ENCODE measurements at places on chromosomes 2 and 18.

DNA sequence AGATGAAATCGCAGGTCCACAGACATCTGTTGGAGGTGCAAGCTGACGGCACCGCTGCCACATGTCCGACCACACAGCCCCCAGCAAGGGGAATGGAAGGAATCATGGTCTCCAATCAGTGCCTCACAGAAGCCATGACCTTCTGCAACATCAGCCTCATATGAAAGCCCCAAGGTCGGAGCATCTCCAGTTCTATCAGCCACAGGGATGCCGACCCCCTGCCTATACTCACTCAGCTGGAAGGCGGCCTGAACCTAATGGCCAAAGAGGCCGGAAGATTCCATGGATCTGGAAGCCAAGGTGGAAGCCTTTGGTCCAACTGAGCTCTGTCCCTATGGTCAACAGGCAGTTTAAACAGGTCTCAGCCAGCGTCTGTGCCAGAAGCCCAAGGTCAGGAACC lies 278.8 kb downstream of the TNS1 start:
- no peak for DNase-seq

DNA sequence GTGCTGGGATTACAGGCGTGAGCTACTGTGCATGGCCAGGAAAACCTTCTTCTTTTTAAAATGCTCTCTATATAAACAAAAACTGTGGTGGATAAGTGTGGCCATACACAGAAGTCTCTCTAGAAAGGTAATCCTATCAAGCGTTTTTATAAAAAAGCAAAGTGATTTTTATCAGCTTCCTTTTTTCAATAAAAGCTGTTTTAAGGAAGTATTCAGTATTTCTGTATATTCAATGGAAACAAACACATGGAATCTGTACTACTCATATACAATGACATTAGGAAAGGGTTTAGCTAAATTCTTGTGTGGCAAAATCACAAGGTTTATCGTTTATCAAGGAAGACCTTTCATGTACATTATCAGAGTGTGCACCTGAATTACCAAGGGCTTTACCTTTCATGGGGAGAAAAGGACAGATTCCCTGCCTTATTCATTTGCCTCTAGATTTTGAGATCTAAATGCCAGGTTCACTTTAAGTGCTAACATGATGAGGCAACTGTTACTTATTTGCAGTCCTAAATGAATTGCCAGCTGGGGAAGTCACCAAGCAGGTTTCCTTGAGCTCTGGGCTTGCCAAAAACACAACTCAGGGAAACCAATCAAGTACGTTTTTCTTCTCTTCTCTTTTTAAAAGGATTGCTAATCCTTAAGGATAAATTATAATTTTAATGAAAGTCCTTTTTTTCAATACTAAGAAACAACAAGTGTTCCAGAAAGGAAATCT lies 70.8 kb downstream of the RTN4 start:
- DNase-seq, result no peak

DNA sequence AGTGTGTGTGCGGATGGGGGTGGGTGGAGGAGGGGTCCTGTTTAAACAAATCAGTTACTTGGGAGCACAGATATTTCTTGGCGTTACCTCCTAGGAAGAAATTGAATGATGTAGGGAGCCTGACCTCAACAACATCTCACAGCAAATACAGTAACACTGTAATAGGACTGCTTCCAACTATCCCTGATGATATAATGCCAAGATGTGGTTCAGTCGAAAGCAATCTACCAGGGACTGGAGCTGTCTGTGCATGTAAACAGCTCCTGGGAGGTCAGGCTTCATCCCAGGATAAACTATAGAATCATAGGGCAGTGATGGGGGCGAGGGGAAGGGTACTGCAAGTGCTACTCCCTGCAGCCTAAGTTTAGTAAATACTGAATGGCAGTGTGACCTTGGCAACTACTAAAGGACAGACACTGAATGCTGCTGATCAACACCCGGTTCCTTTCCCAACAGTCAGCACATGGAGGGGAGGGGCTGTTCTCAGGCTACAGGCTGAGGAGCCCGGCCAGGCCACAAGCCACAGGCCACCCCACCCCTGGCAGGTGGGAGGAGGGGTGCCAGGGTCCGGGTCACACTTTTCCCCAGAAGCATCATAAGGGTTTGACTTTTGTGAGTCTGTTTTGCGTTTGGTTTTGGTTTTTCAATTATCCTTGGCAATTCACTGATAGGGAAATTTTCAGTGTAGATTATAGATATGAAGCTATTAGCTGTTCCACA lies 85.3 kb upstream of the ZNF397 start:
- DNase-seq, result peak; percentile 76

DNA sequence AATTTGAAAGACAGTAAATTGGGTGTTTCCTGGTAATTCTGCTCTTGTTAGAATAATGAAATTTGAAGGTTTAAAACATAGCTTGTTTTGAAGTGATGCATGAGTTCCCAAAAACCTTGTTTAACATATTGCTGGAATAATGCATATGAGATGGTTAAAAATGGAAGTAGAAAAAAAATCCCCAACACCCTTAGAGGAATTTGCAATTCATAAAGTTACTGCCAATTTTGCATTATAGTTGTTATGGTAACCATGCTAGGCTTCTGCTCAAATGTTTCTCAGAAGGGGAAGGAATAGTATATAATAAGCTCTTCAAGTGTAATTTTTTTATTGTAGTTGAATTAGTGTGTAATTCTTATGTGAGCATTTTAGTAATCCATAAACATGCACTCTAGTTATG lies 49.1 kb downstream of the FASTKD2 start:
- DNase-seq, result no peak

- DNase-seq, result no peak
These were observed 10.3 kb downstream of the ZC3H15 start for GRCh38 chr2:186496401-186496800.

- DNase-seq, result no peak
These were observed 69.3 kb upstream of the MCFD2 start for GRCh38 chr2:46984642-46985476.

- no peak for DNase-seq
These were observed 63.8 kb downstream of the TTC27 start for GRCh38 chr2:32691678-32692077.

- no peak for DNase-seq
These were observed 6.7 kb upstream of the DLX2 start for GRCh38 chr2:172109256-172109987.

Data from SK-N-SH (cell line).